ENCODE measurements at places on chromosomes 2 and 18. TPM values are rescaled to one million over a fixed set of nuclear protein-coding genes. Genes with fewer than 3 reads are reported as not detected.

- no peak for DNase-seq
Measured at GRCh38 chr2:220556658-220557057, 929.2 kb downstream of the SLC4A3 start.

GRCh38 chr2:220509096-220509757, 881.8 kb downstream of the SLC4A3 start:
- no peak for DNase-seq

DNA sequence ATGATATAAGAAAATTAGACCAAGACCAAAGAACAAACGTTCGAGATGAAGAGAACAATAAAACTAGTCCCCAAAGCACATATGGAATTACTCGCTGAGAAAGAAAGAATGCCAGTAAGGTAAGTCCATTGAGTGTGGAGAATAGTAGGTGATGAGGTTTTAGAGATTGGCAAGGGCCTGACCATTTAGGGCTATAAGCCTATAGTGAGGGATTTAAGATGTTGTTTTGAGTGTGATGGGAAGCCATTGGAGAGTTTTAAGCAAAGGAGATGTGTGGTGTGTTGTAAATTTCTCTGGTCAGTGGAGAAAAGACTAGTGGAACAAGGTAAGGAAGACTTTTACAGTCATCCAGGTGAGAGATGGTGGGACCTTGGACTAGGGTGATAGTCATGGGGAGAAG, 151.1 kb downstream of the MCFD2 start:
- no peak for DNase-seq

- DNase-seq: no peak
Measured at GRCh38 chr2:112493858-112494648, 12.1 kb downstream of the TTL start.

The SCTR gene
- not detected for total RNA-seq

DNA sequence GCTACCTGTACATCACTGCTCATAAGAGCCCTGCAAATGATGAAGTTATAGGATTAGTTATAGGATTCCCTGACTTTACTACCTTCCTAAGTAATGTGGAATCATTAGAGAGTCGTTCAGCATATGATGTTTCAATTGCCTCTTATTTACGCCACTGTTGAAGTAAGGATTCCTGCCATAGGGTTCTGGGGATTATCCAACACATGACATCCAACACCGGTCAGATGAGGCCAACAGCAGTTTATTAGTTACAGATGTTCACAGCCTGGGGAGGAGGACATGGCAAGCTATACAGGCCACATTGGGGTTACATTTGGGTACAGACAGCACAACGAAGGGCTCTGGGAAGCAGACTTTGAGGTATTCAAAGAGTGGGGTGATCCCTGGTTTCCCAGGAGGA, 134.1 kb upstream of the MC4R start:
- DNase-seq: no peak

- DNase-seq: no peak
Measured at GRCh38 chr2:72762276-72762675, 63.6 kb downstream of the EXOC6B start.

DNA sequence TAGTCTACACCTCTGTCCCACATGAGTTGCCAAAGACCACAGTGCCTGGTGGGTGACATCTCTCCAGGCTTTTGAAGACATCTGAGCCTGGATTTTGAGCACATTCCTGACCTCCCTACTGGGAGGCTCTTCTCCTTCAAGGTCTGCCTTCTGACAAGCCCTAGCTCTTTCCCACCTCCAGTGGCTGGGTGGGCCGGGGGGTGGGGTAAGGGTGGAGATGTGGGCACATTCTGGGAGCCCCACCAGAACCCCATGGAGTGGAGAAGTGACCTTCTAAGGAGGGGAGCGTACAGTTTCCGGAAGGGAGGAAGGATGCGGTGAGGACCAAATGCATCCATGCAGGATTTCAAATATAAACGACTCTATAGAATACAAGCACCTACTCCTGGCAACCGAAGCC, 27.9 kb upstream of the ANXA4 start:
- no peak for DNase-seq

DNA sequence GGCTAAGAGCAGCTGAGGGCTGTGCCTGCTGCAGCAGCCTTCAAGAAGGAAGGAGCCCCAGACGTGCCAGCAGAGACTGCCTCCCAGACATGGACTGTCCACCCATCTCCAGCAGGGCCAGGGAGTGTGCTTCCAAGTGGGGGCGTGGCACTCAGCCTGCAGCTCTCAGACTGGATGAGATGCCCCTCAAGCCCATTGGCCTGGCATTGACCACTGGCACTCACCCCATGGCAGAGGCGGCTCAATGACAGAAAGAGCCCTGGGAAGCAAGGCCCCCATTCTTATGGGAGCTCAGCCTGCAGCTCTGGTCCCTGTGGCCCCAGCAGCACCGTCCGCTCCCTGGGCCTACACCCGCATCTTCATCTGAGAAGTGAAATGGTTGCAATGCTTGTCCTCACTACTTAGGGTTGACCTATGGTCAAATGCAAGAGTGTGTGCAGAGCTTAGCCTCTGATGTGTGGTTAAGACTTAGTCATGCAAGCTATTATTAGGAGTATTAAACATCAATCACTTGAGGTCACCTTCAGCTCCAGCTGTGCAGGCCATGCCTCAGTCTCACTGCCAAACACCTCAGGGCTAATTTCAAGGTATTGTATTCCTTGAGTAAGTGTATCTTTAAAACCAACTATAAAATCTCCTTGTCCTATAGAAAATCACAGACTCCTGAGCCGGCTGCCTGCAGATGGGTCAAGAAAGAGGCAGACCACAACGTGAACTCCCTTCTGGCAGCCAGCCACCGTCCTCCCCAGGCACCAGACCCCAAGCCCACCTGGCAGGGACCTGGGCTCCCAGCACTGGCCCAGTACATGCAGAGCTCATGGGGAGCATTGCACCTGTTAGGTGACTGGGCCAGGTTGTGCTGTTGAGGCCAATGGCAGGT, 194.8 kb downstream of the NDUFA10 start:
- no peak for DNase-seq

- DNase-seq: peak; percentile 34
Measured at GRCh38 chr2:950080-950966, at the start of gene SNTG2. Gene SNTG2, plus strand, starts transcription at chr2:950849. Its CDS starts 148 bp downstream, at chr2:950997.

The SPATA3 gene
- total RNA-seq: not detected

The AGXT gene
- total RNA-seq: not detected

GRCh38 chr2:161166538-161167409, 6.5 kb downstream of the TANK start:
- no peak for DNase-seq

DNA sequence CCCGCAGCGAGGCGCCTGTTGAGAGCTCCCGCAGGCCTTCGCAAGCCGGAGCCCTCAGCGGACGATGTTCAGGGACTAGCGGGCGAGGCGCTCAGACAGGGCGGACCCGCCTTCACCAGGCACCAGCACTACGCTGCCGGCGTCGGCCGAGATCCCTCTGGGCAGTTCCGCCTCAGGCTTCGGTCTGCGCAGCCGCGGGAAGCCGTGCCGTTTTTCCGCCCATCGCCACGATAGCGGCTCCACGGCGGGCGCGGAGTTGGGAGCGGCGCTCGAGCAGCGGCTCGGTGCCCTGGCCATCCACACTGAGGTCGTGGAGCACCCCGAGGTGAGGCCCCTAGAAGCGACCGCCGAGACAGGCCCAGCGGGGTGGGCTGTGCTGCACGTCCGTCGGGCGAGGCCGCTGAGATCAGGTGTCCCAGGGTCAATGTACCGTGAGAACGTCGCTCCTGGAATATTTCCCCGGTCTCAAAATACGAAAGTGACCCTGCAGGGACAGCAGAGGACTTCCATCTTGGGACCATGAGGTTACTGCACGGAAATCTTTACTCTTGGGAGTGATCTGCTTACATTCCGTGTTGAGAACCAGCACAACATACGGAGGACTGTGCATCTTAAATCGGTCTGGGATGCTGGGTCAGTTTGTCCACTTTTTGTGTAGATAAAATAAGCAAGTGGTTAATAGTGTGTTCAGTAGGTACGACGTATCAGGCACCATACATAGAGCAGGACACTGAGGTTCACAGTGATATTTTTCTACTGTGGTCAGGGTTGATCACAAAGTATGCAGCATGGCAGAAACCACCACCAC, 13.3 kb upstream of the MTIF2 start:
- peak; percentile 95 for DNase-seq

The TNFAIP6 gene
- total RNA-seq: 4.0 TPM

DNA sequence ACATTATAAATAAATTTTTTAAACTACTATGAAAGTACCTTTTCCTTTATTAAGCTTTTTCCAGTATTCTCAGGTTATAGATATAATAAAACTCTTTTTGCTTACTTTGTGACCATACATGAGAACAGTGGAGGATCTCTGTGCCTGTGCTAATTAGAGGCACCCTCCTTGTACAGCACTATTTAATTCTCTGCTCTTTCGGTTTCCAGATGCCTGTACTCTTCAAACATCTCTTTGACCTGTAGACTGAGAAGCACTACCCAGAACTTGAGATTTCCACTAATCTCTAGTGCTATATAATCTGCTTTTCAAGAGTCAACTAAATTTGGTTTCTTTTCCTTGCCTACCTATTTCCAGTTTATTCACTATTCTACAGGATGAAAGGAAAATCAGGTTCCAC, 131.1 kb downstream of the GULP1 start:
- DNase-seq: no peak

GRCh38 chr2:46939626-46940359, 24.2 kb upstream of the MCFD2 start:
- DNase-seq: no peak

The RGPD8 gene
- total RNA-seq: 9.7 TPM

The TEKT4 gene
- total RNA-seq: not detected

DNA sequence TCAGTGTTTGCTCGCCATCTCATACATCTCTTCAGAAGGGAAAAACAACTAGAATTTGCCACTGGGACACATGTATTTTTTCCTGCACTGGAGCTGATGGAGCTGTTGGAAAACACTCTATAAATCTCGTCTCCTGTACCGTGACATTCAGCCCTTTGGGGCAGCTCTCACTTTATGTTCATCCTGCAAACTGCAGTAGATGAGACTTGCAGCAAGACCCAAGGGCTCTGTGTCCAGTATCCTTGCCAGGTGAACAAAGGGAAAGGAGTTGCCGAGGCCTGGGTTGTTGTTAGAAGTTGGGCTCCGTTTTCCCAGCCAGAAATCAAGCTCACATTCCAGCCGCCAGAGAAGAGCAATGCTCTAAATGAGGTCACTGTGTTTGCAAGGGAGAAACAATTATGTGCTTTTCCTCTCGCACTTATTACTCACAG, 285.1 kb downstream of the SLC4A3 start:
- no peak for DNase-seq

DNA sequence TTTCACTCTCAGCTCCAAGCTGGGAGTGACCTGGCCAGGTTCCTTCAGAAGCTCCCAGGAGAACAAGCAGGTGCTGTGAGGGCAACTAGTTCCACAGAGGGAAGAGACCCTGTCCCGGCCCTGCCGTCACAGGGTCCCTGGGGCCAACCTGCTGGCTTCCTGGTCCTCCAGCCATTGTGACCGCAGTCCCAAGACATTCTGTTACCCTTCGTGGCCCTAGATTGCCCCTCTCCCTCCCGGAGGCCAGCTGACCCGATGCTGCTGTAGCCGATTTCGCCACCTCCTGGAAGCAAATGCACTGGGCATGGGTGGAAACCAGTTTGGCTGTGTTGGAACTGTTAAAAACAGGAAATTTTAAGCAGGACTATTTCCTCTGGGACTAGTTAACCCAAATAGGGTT, 55.4 kb downstream of the EPAS1 start:
- peak; percentile 78 for DNase-seq

The GPR148 gene
- total RNA-seq: not detected

DNA sequence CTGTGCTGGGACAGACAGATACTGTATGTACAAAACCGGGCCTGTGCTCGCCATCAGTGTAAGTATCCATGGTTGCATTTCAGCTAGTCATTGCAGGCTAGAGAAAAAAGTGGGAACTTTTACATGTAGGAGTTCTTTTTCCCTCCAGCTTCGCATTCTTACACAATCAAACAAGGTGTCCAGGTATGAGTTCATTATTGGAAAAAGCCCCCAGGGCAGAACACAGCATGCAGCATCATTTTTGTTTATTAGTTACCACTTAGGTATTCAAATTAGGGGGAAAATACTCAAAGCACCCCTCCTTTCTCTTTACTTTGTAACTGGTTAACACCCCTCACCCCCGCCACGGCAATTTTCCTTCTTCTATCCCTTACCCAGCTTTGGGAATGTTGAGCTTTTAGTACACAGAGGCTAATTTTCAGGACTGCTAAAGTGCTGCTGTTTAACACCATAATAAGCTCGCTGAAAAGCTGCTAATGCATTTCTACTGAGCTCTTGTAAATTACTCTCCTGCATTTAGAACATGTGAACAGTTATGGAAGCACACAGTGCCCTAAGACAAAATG, 13.6 kb downstream of the UPP2 start:
- DNase-seq: no peak

DNA sequence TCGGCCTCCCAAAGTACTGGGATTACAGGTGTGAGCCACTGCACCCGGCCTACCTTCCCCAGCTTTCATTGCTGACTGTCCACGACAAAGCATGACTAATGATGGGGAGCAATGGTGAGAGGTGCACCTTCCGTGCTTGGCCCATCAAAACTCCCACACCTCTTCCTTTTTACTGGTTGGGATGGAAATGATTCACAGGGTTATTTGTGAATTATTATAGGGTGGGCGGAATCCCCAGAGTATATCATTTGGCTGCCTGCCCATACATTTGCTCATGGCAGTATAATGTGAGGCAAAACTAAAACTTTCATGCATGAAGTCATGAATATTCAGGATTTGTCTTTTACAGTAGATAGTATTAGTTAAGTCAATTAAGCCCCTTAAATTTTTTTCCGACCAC, 334.2 kb upstream of the NETO1 start:
- DNase-seq: no peak

DNA sequence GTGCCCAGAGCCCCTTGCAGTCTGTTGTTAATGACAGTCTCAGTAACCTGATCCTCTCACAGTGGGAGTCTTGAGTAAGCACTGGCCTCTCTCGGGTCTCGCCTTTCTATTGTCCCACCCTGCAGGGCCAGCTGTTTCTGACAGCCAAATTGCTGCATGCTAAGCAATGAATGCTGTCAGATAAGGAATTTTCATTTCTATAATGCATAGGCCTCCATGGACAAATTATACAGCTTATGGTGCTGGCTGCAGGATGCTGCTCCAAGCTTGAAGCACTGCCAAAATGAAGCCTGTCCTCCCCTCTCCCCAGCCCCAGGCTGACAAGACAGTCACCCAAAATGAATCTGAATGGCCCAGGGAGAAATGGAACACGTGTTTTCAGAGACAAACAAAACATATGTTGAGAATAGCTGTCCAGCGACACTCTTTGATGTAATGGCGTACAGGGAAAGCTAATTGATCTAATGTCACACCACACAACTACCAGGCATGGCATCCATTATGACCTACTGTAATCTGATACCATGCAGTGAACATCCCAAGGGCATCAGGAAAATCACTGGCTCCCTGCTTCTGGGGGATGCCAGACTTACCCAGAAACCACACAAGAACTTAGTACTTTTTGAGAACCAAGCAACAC, 36.8 kb downstream of the ACVR1 start:
- peak; percentile 64 for DNase-seq

GRCh38 chr2:100365434-100365833, 43.1 kb upstream of the LONRF2 start:
- no peak for DNase-seq

The UNC80 gene
- not detected for total RNA-seq

GRCh38 chr2:222064286-222064685, 234.5 kb downstream of the PAX3 start:
- no peak for DNase-seq

- DNase-seq: peak; percentile 38
Measured at GRCh38 chr2:121080013-121080772, 204.8 kb downstream of the TFCP2L1 start.
